ENCODE measurements at places on chromosomes 2 and 18. TPM values are rescaled to one million over a fixed set of nuclear protein-coding genes. Genes with fewer than 3 reads are reported as not detected.

FSHR gene
- not detected for total RNA-seq

SH3RF3 gene
- total RNA-seq = 1.7 TPM

CCDC102B gene
- total RNA-seq = 0.17 TPM

RTTN gene
- total RNA-seq = 12.1 TPM

IER3IP1 gene
- 27.5 TPM for total RNA-seq

UGT1A6 gene
- total RNA-seq = 5.1 TPM

ERBB4 gene
- total RNA-seq = 1.4 TPM

TUBB8B gene
- total RNA-seq = not detected

B4GALT6 gene
- total RNA-seq = 7.4 TPM

HAAO gene
- 2.2 TPM for total RNA-seq

BCL11A gene
- 4.4 TPM for total RNA-seq

MAB21L4 gene
- 0.81 TPM for total RNA-seq

PRSS56 gene
- not detected for total RNA-seq

MGAT4A gene
- total RNA-seq = 1.5 TPM

ASB18 gene
- total RNA-seq = not detected

SIX3 gene
- total RNA-seq = not detected

GAD1 gene
- 5.6 TPM for total RNA-seq

CLEC4F gene
- total RNA-seq = not detected

- no peak for DNase-seq
These were observed 466.1 kb upstream of the HS6ST1 start for GRCh38 chr2:128784626-128785306.

- DNase-seq = no peak
These were observed 509 bp downstream of the PIEZO2 start for GRCh38 chr18:11148680-11149440.

- no peak for DNase-seq
These were observed 11.8 kb upstream of the TWSG1 start for GRCh38 chr18:9322744-9323143.

- DNase-seq = no peak
These were observed 594 bp downstream of the RAD51AP2 start for GRCh38 chr2:17517481-17518211.

- DNase-seq = no peak
These were observed 17.5 kb downstream of the TGOLN2 start for GRCh38 chr2:85310330-85310729.

DNA sequence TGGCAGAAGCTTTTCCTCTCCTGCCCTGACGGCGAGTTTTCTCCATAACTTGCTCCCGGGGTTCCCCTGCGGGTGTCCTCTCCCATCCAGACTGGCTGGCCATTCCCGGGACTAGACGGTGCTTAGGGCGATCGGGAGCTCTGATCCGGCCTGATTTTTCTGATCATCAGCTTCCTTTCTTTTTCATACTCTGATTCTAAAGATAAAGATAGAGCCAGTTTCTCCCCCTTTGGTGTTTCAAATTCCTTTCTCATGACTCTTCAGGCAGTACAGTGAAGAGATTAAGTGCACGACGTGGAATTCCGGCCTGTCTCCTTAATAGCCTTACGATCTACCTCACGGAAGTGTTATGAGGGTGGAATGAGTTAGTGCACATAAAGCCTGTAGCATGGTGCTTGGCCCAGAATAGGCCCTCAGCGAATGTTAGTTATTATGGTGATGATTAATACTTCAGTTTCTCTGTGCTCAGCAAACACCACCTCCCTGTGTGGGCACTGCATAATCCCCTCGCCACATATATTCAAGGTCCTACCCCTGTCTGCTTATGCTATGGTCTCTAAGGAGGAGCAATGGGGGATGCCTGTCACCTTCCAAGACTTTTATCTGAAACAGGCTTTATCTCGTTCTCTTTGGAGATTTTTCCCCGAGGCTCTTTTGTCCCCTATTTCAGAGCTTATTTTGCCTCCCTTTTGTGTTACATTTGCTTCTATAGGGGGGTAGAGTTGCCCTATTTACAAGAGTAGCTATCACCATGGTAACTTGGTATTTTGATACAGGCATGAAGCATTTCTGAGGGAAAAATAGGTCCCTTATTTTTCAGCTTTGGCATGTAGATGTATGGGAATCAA is 254.8 kb downstream of the CDH2 start:
- DNase-seq = peak; percentile 36

DNA sequence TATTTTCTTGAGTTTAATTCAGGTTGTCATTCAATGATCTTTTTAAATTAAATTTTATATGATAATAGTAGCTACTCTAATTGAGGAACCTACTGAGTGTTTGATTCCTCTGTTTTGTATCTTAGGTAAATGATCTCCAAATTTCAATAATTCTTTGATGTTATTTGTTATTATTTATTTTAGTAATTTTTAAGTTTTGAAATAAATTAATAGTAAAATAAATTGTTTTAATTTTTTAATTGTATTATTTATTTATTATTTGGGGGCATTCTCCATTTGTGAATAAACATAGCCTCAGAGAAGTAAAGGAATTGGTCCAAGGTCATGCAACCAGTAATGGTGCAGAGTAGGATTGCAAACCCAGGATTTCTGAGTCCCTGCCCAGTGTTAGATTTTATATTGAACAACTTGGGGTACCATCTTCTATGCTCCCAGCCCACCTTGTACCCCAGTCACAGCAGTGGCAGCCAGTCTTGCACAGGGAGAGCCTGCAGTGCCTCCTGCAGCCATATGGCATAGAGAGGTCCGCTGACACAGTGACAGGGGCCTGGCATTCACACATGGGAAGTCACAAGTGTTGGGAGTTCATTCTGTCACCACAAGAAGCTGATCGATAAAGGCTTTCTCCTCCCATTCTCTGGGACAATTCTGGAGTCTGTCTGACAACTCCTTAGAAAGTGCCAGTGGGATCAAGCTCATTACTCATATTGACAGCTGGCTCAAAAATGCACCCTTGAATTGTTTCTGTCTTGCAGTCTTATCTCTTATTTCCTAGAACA is 110.0 kb upstream of the ETAA1 start:
- DNase-seq = no peak

GRCh38 chr18:66432636-66433035 is 171.3 kb downstream of the CDH19 start:
- no peak for DNase-seq

DNA sequence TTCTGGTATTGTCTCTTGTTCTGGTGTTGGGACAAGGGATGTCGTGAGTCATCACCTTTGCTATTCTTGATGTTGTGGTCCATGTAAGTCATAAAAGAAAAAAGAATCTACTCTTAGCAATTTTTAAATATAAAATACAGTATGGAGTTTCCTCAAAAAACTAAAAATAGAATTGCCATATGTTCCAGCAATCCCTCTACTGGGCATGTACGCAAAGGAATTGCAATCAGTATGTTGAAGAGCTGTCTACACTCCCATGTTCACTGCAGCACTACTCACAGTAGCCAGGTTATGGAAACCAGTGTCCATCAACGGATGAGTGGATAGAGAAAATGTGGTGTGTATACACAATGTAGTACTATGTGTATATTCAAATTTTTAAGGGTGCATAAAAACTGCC is 10.9 kb upstream of the GNAL start:
- DNase-seq = no peak

DNA sequence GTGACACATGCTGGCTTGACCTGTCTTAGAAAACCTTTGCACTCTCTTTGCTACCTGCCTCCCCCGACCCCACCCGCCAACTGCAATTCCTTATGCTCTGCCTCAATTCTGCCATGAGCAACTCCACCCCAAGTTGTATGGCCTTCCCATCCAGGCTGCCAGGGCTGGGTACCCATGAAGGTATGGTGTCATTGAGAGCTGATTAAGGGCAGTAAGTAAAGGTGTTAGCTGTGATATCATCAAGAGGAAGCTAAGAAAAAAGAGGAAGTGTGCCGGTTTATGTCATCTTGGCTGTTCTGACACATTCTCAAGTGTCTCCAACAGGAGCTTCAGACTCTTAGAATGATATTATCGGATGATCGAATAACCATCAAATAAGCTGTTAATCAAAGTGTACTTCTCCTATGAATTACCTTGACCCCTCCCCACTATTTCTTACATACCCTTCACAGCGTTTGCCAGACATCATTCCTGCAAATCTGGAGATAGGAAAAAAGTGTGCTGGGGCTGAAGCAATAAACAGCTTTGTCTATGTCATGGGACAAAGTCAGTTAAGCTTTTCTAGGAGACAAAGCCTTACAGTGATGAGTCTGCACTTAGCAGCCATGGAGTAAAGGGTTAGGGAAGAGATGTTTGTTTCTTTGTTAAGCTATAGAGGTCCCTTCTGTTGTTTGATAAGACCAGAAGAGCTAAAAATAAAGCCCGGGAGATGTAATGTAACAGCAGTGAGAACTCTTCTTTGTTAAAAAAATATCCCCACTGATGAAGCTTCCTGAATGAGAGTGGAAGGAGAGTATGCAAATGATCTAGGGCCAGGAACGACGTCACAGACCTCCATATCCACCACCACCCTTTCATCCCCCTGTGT is 40.4 kb upstream of the SMAD2 start:
- DNase-seq = no peak

- DNase-seq = no peak
These were observed 354.6 kb downstream of the NCKAP5 start for GRCh38 chr2:133213651-133214050.

DNA sequence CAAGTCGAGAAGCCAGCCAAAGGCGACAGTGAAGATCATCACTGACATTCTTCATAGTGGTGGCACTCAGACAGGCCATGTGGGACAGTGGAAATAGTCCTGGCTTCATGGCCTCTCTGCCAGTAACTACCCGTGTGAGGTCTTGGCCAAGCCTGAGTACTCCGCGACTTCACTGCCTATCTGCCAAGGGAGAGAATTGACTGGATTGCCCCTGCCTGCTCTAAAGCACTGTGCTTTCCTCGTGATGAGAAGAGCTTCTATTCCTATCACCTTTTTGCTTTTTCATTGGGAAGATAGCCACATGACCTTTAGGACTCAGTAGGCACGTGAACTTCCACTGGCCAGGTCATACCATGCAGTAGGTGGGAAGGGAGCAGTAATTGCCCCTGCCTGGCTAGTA is 239.3 kb downstream of the HAUS1 start:
- no peak for DNase-seq

DNA sequence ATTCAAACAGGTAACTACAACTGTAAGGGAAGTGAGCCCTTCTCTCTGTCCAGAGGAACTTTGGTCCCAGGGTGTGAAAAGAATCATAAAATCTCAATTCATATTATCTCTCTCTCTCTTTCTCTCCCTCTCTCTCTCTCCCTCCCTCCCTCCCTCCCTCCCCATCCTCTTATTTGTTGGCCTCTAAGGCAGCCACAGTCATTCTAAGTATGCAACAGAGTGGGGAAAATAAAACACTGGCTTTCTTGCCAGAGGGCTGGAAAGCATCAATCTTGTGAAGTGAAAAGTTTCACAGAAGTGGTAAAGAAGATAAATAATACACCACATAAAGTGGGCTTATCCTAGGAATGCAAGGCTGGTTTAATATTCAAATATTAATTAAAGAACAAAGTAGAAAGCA is 95.6 kb upstream of the KCNH7 start:
- no peak for DNase-seq

DNA sequence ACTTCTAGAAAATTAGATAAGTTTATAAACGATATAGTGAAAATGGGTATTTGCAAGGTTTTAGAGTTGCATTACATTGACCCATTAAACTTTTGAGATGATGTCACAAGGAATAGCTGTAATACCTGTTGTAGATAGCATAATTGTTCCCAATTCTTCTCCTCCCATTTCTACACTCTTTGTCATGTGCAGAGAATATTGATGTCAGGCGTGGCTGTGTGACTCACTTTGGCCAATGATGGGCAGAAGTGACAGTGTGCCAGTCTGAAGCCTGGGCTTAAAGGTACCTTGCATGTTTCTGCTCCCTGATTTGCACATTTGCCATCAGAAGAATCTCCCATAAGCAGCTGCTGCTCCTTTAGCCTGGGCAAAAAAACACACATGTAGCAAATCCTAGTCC is 26.9 kb upstream of the CCBE1 start:
- DNase-seq = no peak

- DNase-seq = no peak
These were observed 23.4 kb downstream of the LYPD1 start for GRCh38 chr2:132646540-132647108.

- DNase-seq = no peak
These were observed 183.1 kb upstream of the DDX18 start for GRCh38 chr2:117631152-117631945.

DNA sequence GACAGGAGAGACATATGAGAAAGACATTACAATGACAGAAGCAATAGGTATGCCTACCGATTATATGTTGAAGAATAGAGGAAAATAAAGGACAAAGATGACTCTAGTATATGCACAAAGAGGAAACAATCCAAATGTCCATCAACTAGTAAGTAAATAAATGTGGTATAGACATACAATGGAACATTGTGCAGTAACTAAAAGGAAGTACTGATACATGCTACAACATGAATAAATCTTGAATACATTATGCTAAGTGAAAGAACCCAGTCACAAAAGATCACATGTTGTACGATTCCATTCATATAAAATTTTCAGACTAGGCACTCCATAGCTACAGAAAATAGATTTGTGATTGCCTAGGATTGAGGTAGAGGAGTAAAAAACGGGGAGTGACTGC is 28.5 kb upstream of the PGAP1 start:
- no peak for DNase-seq

- no peak for DNase-seq
These were observed 20.4 kb downstream of the CMPK2 start for GRCh38 chr2:6845312-6845711.

DNA sequence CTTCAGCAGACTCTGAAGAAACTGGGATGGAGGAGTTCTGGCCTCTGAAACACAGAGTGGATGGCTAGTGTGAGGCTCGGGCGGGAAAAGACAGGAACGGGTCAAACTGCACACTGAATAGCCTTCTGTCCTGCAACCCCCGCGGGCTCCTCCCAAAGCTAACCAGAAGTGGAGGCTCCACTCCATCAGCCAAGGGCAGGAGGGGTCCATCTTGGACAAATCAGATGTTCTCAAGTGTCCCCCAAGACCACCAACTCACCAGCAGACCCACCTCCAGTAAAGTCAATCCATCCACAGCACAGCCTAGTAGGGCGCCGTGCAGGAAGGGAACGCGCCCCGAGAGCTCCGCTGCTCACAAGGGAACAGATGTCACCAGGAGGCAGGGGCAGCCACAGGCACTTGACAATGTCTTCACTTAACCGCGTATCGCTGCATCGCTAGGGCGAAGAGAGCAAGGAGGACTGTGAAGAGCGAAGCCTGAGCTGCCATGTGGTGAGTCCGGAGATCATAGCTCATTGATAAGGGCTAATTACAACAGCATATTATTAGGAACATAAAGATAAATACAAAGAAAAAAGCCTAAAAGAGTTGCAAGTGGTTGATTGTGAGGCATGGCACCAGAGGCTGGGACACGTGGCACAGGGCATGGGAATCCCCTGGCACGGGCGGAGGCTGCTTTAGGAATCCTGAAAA is 494.6 kb upstream of the MYT1L start:
- no peak for DNase-seq

- DNase-seq = no peak
These were observed 79.8 kb downstream of the LONRF2 start for GRCh38 chr2:100242476-100242875.

DNA sequence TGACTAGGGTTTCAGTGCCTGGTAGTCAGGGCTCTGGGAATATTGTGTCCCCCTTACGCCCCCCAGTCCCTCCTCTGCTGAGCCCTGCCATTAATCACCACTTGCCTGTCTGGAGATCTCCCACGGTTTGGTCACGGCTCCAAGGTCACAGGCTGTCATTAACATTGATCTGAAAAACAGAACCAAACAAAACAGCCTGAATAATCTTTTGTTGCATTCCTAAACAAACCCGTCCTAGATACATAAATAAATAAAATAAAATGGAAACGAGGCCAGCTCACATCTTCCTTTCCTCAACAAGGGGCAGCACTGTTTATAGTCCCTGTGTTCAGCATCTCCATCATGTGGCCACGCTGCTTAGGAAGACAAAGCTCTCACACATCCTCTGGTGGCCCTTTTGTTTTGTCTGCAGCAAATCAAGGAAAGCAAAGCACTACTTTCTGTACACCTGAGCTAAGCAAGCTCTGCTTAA is 282.8 kb downstream of the AGPS start:
- no peak for DNase-seq
